ENCODE measurements at places on chromosomes 6 and 20.

GRCh38 chr6:119978274-119978889 lies 628.8 kb upstream of the MAN1A1 start:
- no peak for DNase-seq

- DNase-seq: no peak
Observed at GRCh38 chr6:27630727-27631608, 158.1 kb upstream of the ZNF184 start.

DNA sequence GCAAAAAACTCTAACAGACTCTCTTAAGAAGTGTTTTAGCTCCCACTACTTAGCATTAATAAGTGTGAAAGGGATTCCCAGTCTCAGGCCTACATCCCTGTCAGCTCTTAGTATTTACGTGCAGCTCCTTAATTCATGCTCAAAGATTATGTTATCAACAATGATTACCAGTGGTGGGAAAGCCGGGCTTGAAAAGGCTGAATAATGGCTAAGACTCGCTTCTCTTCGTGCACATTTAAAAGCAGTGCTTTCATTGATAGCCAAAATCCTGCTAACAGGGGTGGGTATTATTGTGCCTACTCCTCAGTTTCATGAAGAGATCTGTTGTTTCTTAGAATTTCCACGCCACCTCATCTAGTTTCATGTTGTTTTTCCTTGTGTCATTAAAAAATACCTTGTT lies 518.8 kb downstream of the GRIK2 start:
- DNase-seq: no peak

DNA sequence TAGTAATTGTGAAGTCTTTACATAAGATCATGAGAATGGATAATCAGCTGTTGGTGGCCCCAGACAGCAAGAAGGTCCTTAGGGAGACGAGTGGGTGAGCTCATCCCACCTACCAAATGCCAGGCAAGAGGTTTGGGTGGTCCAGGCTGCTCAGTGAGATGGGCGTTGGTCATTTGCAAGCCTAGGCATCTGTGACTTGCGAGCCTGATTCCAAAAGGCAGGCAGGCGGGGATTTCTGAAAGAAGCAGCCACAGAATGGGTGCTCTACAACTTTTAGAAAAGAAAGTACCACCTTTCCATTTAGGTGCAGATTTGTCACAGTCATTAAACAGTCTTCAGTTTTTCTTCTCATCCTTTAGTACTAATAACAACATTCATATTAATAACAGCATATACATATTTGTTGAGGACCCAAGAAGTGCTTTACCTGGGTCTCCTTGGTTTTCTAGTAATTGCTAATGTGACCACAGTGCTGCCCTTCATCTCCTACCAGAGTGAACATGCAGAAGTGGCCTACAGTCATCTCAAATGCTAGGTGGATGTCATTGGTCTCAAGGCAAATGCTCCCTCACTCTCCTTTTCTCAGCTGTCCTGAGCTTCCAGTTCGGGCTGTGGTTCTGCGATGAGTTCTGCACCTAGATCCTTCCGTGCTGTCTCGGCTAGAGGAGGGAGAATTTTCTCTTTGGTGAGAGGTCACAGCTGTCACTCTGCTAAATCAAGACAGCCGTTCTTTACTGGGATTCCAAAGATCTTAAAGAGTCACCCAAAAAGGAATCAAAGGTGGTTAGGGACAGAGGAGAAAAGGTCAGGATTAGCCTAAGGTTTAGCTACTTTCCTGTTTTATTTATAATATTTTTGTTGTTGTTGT lies 2.7 kb downstream of the WRNIP1 start:
- DNase-seq: no peak

- no peak for DNase-seq
Observed at GRCh38 chr20:61692479-61692878, 373.2 kb downstream of the TAF4 start.

DNA sequence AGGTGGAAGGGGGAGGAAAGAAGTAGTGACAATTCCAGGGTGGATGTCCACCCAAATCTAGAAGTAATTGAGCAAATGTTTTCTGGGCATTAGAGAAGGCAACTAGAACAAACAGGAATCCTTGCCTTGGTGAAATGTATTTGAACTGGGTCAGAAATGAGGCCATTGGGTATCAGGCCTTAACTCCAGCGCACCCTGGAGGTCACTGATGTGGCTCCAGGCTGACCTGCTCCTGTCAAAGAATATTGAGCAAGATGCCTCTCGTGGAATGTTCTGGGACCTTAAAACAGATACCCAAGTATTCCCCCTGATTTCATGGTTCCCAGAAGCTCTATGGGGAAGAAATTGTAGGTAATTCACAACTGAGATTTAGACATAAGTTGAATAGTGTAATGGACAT lies 6.9 kb downstream of the HLA-DPB1 start:
- DNase-seq: no peak

DNA sequence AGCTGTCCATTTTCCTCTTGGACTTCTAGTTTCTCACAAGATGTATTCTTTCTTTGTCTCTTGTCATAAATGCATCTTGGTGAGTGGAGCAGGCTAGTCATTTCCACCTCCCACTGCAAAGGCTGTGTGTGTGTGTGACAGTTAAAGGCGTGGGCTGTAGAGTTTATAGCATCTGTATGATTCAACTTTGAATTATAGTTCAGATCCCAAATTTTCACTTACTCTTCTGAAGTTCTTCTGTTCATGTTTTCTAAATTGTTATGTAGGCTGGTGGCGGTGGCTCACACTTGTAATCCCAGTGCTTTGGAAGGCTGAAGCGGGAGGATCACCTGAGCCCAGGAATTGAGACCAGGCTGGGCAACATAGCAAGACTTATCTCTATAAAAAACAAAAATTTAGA lies 44.7 kb upstream of the GRIK2 start:
- no peak for DNase-seq

- DNase-seq: no peak
Observed at GRCh38 chr6:111824608-111825337, 48.5 kb downstream of the FYN start.

GRCh38 chr20:25177890-25178321 lies 17.6 kb upstream of the ENTPD6 start:
- DNase-seq: no peak

DNA sequence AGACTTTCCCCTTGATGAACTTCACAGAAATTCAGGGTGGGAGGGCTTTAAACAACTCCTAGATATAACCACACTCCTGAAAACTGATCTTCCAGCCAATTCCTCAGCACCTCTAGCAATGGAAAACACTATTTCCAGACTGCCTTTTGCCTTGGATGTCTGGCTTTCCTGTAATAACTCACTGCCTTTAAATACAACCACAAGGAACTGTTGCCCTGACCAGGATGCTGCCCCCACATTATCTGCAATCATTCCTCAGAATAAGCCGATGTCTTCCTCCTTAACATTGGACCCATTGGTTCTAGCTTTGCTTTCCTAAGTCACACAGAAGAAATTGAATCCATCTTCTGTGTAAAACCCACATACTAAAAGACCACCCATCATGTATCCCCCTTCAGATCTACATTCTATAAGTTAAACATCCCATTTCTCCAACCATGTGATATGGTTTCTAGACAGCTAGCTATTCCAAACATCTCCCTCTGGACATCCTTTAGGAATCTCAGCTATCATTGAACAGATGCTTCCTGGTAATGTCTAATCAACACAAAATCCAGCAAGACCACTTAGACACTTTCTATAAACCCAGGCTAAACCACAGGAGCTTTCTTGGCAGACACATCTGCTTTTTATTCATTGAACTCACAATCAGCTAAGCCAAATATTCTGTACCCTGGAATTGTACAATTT lies 95.9 kb upstream of the KCNQ5 start:
- no peak for DNase-seq

GRCh38 chr6:15391500-15391899 lies 145.6 kb downstream of the JARID2 start:
- DNase-seq: no peak

- DNase-seq: no peak
Observed at GRCh38 chr20:62741191-62741691, 32.6 kb downstream of the NTSR1 start.

- DNase-seq: no peak
Observed at GRCh38 chr6:112683926-112684325, 336.8 kb downstream of the RFPL4B start.

Measured in NCI-H2107 (cell line).